Stimulated activated CD8-positive, alpha-beta memory T cell treated with anti-CD3 and anti-CD28 coated beads, Interleukin-7, amount 100 ng/mL, for 4 hours (primary cell): ENCODE measurements at places on chromosomes 1 and 21.

GRCh38 chr21:8989261-8989711, 1532.1 kb upstream of the TPTE start:
- DNase-seq = no peak

- DNase-seq = no peak
Observed at GRCh38 chr1:24656046-24656445, 12.9 kb downstream of the SRRM1 start.

- DNase-seq = no peak
Observed at GRCh38 chr1:87127581-87127980, 201.1 kb upstream of the LMO4 start.

- DNase-seq = no peak
Observed at GRCh38 chr1:44695671-44696070, 21.2 kb downstream of the ARMH1 start.

DNA sequence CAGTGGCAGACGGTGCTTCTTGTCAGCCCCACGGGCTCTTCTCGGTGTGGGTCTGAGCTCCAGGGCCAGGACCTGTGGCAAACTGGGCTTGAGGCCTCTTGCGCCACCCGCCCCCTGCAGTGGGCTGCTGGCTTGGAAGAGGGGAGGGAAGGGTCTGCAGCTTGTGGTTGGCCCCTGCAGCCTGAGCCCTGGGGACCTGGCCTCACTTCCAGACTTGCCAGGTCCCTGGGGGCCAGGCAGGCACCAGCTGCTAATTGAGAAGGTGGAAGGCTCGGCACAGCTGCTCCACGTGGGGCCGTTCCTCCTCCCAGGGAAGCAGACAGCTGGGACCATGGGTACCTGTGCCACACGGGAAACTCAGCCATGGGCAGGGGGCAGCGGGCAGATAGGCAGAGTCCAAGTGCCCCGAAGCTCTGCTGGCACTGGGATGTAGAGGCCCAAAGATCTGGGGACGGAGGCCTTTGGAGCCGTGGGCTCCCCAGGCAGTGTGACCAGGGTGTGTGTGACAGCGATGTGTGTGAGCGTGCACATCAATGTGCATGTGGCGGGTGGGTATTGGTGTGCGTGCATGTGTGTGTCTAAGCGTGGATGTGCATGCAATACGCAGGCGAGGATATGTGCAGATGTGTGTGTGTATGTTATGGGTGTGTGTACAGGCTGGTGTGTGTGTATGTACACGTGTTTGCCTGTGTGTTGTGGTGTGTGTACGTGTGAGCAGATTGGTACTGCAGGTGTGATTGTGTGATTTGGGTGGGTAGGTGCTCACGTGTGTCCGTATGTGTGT, 39.3 kb downstream of the TP73 start:
- DNase-seq = no peak

GRCh38 chr1:201827321-201828216, 1.4 kb upstream of the IPO9 start:
- DNase-seq = no peak

DNA sequence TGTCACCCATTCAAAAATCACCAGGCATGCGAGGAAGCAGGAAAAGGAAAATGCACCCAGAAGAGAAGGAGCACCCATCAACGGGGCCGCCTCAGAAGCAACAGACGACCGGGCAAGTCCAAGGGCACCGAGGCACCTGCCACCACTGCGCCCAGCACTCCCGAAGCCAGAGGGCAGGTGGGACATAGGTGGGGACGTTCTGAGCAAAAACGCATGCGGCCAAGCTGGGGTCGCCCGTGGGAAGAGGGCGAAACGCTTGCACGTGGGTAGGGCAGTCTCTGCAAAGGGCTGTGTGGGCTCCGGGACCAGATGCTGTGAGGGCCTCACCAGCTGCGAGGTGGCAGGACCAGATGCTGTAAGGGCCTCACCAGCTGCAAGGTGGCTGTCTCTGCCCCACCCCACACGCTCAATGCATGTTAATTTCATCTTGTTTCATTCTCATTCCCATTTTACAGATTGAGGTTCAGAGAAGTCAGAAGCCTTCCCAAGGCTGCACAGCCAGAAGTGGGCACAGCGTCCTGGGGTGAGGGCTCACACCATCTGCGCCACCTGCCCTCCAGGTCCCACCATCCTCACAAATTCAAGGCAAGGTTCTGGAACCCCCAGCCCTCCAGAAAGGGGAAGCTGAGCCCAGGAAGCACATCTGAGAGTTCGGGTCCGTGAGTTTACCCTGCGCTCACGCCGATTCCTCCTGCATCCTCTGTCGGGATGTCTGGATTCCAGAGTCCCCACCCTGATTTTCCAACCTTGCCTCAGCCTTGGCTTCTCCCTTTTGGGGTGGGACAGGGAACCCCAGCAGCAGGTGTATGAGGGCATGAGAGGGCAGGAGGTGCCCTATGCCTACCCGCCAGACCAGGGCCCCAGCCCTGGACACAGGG, 8.2 kb upstream of the SAMD11 start:
- no peak for DNase-seq
